ENCODE measurements at places on chromosomes 7 and 10.

- DNase-seq: no peak
Observed at GRCh38 chr7:108421720-108422331, 34.4 kb downstream of the NRCAM start.

- peak; percentile 33 for DNase-seq
Observed at GRCh38 chr7:157477550-157478212, 140.9 kb downstream of the DNAJB6 start.

GRCh38 chr10:91887272-91888076 is 21.8 kb downstream of the FGFBP3 start:
- no peak for DNase-seq

GRCh38 chr7:76342222-76342621 is 16.6 kb downstream of the YWHAG start:
- DNase-seq: no peak

DNA sequence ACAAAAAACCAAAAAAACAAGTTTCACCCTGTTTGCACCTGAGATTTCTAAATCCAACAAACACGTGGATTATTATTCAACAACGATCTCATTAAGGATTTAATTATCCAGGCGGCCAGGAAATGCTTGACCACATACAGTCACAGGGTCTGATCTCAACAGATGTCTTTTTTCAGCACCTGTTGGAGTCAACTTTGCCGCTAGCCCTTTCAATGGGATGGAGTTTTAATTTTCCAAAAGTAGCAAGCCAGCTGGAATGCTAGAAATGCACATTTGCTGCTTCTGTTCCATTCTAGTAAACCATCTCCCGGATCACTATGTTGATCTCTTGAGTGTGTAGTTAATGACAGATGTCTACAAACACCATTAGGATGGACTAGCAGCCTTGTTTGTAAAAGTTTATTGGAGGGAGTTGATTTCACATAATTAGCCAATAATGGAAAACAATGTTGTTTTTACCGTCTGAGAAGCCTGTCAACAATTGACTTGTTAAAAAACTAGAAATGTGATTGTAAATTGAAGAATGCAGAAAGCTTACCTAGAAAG is 64.2 kb upstream of the DKK1 start:
- no peak for DNase-seq

DNA sequence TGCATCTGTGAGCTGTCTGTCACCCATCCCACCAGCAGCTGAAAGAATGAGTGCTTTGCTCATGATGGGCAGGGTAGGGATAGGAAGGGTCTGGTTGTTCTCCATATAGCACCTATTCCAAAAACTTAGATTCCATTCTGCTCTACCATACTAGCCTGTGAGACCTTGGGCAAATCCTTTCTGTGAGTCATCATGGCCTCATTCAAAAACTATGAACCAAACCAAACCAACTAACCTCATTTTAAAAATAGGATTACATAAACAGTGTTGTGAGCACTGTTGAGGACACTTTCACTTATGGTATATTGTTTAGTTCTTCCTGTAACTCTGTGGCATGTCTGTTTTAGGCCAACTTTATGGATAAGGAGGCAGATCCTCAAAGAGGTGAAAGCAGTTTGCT is 30.9 kb upstream of the STEAP4 start:
- DNase-seq: no peak

DNA sequence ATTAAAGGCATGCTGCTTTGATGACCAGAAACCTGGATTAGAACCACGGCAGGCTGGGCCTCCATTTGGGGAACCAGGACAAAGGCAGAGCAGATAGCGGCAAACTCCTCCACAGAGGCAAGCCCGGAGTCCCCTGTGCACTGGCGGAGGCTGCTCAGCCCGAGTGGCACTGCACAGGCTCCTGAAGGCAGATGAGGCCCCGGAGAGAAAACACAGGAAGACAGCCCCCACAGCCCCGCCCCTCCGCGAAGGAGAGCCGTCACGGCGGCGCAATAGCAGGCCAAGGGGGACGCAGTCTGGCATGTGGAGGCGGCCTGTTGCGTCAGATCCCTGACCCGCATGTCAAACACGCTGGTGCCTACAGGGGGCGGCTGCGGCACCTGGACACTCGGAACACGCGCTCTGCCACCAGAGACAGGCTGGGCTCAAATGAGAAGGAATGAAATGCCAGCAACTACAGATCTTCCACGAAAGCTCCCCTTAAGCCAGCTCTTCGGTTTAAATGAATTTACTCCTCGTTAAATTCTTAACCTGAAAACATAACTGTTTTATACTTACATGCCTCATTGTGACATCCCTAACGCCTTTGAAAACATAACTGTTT is 128.5 kb downstream of the MAD1L1 start:
- peak; percentile 86 for DNase-seq

DNA sequence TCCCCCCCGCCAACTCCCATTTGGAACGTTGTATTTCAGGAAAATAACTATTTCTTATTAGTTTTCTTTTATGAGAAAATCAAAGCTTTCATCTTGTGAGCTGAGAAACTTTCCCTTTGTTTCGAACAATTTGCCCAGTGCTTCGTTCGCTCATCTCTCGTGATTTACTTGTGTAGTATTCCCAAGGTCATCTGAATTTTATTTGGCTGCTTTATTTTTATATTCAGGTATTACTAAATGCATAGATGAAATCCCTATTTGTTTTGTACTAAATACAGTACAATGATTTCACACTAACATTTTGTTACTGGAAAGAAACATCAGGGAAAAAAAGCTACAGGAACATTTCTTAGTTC is 12.0 kb upstream of the EBLN1 start:
- DNase-seq: no peak

GRCh38 chr10:4213441-4213840 is 428.4 kb upstream of the KLF6 start:
- no peak for DNase-seq

DNA sequence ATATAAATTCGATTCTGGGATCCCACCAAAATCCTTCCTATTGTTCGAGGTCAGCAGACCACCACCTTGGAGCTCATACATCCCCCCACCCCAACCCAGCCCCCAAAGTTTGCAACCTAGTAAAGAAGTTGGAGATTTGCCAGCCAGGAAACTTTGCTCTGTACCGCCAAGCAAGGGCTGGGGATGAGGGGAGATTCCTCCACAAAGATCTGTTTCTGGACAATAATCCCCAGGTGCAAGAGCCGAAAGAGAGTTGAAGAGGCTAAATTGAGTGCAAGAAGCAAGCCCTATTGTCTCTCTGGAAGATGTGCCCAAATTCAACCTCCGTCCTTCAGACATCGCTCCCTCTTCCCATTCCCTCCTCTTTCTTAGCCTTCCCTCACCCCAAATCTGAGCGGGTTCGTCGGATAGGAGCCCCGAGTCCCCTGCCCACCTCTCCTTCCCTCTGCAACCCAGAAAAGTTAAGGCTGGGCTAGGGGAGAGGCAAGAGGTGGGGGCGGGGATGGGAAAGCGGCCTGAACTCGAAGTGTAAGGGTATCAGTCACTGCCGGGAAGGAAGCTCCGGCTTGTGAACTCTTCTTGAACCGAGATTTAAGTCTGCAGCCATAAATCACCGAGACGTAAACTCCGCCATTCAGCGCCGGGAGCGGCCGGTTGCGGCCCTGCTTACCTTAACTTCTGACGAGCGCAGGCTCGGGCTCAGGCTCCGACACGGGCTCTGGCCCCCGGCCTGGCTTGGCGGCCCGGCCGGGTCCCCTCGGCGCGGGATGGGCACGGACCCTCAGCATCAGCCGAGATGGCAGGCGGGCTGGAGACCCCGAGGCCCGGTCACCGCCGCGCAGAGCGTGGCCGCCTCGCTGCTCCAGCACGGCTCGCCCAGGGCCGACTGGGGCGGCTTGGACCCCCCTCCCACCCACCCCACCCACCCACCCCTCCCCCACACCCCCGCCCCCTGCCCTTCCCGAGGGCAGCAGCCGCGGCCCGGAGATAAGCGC is 10.8 kb upstream of the HOXA2 start:
- DNase-seq: no peak

DNA sequence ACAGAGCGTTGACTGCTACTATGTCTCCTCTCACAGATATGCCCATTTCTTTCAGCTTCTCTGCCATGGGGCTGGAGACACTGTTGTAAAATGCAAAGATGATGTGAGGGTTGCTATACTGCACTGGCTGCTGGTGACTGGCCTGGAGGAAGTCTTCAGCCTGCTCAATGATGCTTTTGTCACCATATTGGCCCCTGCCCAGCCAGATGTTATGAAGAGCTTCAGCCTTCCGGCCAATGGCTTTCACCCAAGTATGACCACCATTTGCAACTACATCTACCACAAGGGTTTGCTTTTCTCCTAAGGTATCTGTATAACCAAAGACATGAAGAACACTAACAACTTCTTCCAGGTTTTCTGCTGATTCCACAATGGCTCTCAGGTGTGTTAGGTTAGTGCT is 1.6 kb downstream of the C7orf25 start:
- no peak for DNase-seq

GRCh38 chr7:144487901-144488300 is 84.4 kb upstream of the NOBOX start:
- no peak for DNase-seq

All from stimulated activated CD4-positive, alpha-beta T cell treated with anti-CD3 and anti-CD28 coated beads, Interleukin-1b, Interleukin-23, amount 100 ng/mL, for 48 hours (primary cell).